Transverse colon (tissue), 4 donors: ENCODE measurements at places on chromosomes 11 and 22. TPM values are rescaled to one million over a fixed set of nuclear protein-coding genes. Genes with fewer than 3 reads are reported as not detected.

Gene AP1B1
- 107 TPM for total RNA-seq

Gene MRGPRX4
- total RNA-seq, result not detected

Gene H19
- 102 TPM for total RNA-seq

Gene UPK3A
- not detected for total RNA-seq

Gene CHEK1
- total RNA-seq, result 3.3 TPM

Gene VSIG10L2
- total RNA-seq, result not detected

Gene NELL1
- total RNA-seq, result not detected

Gene MMP1
- total RNA-seq, result not detected

Gene CNIH2
- total RNA-seq, result not detected

GRCh38 chr11:110217223-110217877, 79.1 kb downstream of the RDX start:
- H3K4me3 ChIP-seq, result no peak overlapping the region
- no peak overlapping the region for H3K27ac ChIP-seq
- H3K27me3 ChIP-seq, result no peaks in the 10 kb centered on the region
- no peak for DNase-seq
- no peaks in the 10 kb centered on the region for H3K36me3 ChIP-seq

DNA sequence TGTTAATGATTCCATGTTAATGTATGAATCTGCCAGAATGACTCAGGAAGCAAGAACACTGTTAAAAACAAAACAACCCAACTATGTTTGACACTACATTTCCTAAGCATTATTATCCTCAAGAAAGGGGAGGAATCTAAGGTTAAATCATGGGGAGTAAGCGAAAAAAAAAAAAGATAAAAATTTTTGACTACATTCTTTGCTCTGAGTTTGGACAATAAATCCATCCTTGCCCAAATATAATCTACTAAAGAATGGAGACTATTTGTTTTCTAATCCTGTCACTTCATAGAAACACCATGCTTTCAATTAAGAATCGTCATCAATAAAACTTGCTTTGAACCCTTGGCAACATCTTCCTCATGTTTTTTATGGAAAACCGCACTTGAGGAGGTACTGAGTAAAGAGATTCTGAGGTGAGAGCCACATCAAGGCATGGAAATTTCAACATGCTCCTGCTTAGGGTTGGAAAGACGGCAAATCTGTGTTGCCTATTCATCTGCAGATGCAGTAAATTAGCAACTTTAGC, 9.7 kb downstream of the MAML2 start:
- no peaks in the 10 kb centered on the region for H3K36me3 ChIP-seq
- no peak for DNase-seq
- peaks cover 49% of the 10 kb centered on the region for H3K4me1 ChIP-seq
- no peak overlapping the region for H3K4me3 ChIP-seq

DNA sequence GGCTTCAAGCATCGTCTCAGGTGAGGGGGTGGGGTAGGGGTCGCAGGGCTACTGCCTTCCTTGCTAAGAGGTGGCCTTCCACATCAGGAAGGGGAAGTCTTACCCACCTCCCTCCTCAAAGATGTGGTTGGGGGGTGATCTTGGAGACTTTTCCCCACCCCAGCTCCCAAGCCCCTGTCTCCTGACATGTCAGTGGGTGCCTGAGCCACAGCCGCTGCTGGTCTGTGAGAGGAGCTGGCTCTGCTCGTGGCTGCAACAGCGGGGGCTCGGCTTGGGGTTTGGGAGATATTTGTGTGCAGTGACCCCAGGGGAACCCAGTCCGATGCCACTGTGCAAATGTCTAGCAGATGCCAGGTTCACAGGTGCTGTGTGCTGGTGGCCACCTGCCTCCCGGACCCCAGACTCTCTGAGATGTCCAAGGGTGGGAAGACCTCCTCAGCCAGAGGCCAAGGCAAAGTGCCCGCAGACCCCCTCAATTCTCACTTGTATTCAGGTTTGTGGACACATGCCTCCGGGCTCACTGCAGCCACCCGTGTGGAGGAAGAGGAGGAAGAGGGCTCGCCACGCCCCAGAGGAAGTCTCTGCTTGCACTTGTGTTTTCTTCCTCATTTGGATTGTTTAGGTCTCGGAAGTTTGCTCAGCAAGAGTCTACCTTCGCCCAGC, 1.9 kb downstream of the KCNQ1 start:
- DNase-seq, result no peak
- no peak overlapping the region for H3K4me3 ChIP-seq
- H3K4me1 ChIP-seq, result peaks cover 41% of the 10 kb centered on the region
- H3K27ac ChIP-seq, result peak overlapping the region; percentile 70
- peaks cover 16% of the 10 kb centered on the region for H3K27me3 ChIP-seq
- no peaks in the 10 kb centered on the region for H3K36me3 ChIP-seq

GRCh38 chr11:73995731-73996130, 13.1 kb upstream of the UCP2 start:
- H3K36me3 ChIP-seq, result no peaks in the 10 kb centered on the region
- no peaks in the 10 kb centered on the region for H3K27me3 ChIP-seq
- peak overlapping the region; percentile 44 for H3K27ac ChIP-seq

- no peaks in the 10 kb centered on the region for H3K36me3 ChIP-seq
- no peak for DNase-seq
- H3K27me3 ChIP-seq, result no peaks in the 10 kb centered on the region
- H3K4me3 ChIP-seq, result no peak overlapping the region
Observed at GRCh38 chr11:88435415-88435814, 97.9 kb upstream of the CTSC start.

- peak overlapping the region; percentile 66 for H3K27ac ChIP-seq
- H3K4me1 ChIP-seq, result peaks cover 14% of the 10 kb centered on the region
- peaks cover 29% of the 10 kb centered on the region for H3K27me3 ChIP-seq
- no peaks in the 10 kb centered on the region for H3K36me3 ChIP-seq
- peak; percentile 17 for DNase-seq
Observed at GRCh38 chr22:25564979-25565677, 653 bp downstream of the GRK3 start.

GRCh38 chr11:28566339-28567089, 458.3 kb downstream of the METTL15 start:
- peak overlapping the region; percentile 3 for H3K27ac ChIP-seq
- no peaks in the 10 kb centered on the region for H3K4me1 ChIP-seq
- H3K36me3 ChIP-seq, result no peaks in the 10 kb centered on the region

DNA sequence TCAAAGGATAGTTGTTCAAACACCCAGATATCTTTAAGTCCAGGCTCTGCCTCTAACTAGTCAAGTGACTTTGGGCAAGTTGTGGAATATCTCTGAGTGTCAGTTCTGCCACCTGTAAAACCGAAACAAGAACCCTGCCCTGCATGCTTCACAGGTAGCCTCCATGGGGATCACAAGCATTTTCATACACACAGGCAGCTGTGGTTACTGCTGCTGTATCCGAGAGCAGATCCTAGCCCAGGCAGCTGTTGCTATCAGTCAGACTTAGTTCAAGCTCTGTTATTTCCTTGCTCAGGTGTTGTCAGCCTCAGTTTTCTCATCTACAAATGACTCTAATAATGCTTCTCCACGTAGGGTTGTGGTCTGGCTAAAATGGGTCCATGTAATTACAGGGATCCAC, 6.5 kb upstream of the RASD2 start:
- H3K36me3 ChIP-seq, result no peaks in the 10 kb centered on the region
- DNase-seq, result no peak
- peaks cover 4% of the 10 kb centered on the region for H3K4me1 ChIP-seq
- H3K27me3 ChIP-seq, result no peaks in the 10 kb centered on the region
- no peak overlapping the region for H3K4me3 ChIP-seq

DNA sequence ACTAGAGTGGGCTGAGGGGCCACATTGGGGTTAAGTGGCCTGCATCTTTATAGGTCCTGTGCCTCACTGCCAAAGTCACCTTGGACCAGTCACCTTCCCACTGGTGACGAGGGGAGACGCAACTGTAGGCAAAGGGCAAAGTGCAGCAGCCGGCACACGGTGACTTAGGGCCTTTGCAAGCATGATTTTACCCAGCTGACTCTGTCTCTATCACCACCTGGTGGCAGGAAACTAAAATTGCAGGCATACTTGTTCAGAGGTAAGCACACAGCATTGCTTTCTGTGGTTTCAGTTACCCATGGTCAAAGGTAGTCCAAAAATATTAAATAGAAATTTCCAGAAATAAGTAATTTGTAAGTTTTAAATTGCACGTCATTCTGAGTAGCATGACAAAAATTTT, 1164.4 kb downstream of the BRD1 start:
- no peaks in the 10 kb centered on the region for H3K27me3 ChIP-seq
- no peak overlapping the region for H3K27ac ChIP-seq
- no peak for DNase-seq

GRCh38 chr11:73158356-73159051, 16.4 kb upstream of the FCHSD2 start:
- H3K36me3 ChIP-seq, result no peaks in the 10 kb centered on the region
- no peaks in the 10 kb centered on the region for H3K27me3 ChIP-seq
- DNase-seq, result no peak
- H3K4me1 ChIP-seq, result peaks cover 32% of the 10 kb centered on the region
- no peak overlapping the region for H3K4me3 ChIP-seq

DNA sequence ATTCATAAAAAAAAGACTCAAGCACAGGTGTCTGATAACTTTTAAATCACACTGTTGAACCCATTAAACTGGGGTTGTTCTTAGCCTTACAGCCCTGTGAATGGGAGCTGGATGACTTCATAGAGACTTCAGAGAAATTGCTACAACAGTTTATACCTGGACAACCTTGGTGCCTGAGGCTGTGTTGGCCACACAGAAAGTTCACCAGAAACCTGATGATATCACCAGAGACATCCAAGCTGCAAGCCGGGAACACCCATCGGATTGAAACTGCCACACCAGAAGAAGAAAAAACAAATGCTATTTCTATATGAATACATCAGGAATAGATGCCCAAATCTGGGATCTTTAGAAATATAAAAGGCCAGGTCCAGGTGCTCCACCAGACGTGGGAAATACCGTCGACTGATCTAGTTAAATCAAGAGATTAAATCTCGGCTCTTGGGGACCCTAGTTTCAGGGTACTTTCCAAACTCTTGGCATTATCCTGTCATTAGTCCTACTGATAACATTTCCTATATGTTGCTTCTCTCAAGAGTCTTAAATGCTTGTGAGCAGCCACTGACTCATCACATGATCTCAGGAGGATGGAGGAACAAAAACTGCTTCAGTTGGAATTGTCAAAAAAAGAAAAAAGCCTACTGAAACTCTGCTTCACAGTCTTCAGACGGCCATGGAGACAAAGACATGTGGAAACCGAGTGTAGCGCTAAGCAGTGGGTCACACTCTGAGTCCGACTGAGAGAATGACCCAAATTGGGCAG, 28.6 kb upstream of the APOL5 start:
- no peak overlapping the region for H3K4me3 ChIP-seq
- no peaks in the 10 kb centered on the region for H3K27me3 ChIP-seq
- H3K4me1 ChIP-seq, result no peaks in the 10 kb centered on the region
- H3K27ac ChIP-seq, result no peak overlapping the region
- DNase-seq, result no peak

GRCh38 chr22:41417622-41418390, 28.8 kb downstream of the TOB2 start:
- no peaks in the 10 kb centered on the region for H3K36me3 ChIP-seq
- H3K4me3 ChIP-seq, result no peak overlapping the region
- peaks cover 52% of the 10 kb centered on the region for H3K4me1 ChIP-seq
- H3K27ac ChIP-seq, result peak overlapping the region; percentile 79
- DNase-seq, result peak; percentile 89

- peak overlapping the region; percentile 98 for H3K27ac ChIP-seq
- H3K36me3 ChIP-seq, result no peaks in the 10 kb centered on the region
- no peaks in the 10 kb centered on the region for H3K27me3 ChIP-seq
- DNase-seq, result peak; percentile 44
- H3K4me1 ChIP-seq, result peaks cover 6% of the 10 kb centered on the region
Observed at GRCh38 chr11:111602865-111603610, 789 bp downstream of the SIK2 start.

DNA sequence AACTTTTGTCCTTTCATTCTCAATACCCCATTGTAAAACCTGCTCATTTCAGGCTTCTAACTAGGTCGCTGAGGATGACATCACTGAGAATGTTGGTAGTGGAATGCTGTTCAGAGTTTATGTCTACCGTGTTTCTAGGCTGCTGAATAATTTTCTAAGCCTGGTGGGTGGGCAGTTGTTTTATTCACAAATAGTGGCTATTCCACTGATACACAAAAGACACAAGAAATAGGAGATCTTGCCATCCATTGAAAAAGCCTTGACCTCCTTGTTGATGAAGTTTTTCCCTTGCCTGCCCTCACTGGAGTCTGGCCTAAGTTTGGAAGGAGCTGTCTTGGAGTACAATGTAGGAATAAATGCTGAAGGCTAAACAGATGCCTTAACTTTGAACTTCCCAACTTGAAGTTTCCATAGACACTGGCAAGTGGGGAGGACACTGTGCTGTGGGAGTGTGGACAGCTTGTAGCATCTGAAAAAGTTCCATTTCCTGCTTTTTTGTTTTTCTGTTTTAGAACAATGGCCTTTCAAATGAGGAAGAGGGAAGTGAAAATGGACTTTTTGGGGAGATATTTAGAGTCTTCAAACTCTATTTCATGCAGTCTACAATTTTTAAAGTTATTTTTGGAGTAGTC, 59.2 kb downstream of the TRIM44 start:
- no peaks in the 10 kb centered on the region for H3K4me1 ChIP-seq
- no peaks in the 10 kb centered on the region for H3K27me3 ChIP-seq
- H3K27ac ChIP-seq, result no peak overlapping the region
- no peak overlapping the region for H3K4me3 ChIP-seq
- H3K36me3 ChIP-seq, result no peaks in the 10 kb centered on the region

- no peak overlapping the region for H3K27ac ChIP-seq
- DNase-seq, result no peak
- no peaks in the 10 kb centered on the region for H3K4me1 ChIP-seq
- no peak overlapping the region for H3K4me3 ChIP-seq
- no peaks in the 10 kb centered on the region for H3K36me3 ChIP-seq
Observed at GRCh38 chr11:30565027-30565426, 21.1 kb downstream of the MPPED2 start.

DNA sequence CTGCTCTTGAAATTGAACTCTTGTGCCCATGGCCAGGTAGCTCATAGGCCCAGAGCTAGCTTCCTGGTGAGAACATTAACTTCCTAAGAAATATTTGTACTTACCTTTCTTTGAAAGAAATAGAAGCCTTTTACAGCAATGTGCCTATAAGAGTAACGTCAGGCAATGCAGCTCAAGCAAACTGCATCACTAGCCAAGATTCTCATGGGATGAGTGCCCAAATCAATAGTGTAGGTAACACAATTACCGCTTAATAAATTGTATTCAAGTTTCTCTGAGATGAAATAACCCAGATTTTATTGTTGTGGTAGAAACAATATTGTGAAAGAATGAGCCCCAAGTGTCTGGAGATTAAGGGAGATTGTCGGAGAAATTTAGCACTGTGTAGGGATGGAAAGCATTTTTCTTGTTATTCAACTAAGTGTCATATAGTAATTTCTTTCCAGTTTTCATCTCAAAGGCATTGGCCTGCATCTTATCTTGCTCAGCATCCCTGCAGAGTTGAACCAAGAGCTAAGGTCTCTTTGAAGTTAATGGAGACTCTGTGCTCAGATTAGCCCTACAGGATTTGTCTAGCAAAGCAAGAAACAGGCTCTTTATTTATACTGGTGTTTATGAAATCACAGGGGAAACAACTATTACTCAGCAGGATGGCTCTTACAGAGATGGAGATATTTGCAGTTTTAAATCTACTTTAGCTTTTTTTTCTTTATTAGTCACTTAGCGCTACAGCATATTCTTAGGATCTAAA, 321.0 kb upstream of the PDGFD start:
- no peak overlapping the region for H3K4me3 ChIP-seq
- H3K4me1 ChIP-seq, result no peaks in the 10 kb centered on the region
- DNase-seq, result no peak
- H3K36me3 ChIP-seq, result no peaks in the 10 kb centered on the region
- H3K27ac ChIP-seq, result no peak overlapping the region
